ENCODE measurements at places on chromosomes 3 and 15.

DNA sequence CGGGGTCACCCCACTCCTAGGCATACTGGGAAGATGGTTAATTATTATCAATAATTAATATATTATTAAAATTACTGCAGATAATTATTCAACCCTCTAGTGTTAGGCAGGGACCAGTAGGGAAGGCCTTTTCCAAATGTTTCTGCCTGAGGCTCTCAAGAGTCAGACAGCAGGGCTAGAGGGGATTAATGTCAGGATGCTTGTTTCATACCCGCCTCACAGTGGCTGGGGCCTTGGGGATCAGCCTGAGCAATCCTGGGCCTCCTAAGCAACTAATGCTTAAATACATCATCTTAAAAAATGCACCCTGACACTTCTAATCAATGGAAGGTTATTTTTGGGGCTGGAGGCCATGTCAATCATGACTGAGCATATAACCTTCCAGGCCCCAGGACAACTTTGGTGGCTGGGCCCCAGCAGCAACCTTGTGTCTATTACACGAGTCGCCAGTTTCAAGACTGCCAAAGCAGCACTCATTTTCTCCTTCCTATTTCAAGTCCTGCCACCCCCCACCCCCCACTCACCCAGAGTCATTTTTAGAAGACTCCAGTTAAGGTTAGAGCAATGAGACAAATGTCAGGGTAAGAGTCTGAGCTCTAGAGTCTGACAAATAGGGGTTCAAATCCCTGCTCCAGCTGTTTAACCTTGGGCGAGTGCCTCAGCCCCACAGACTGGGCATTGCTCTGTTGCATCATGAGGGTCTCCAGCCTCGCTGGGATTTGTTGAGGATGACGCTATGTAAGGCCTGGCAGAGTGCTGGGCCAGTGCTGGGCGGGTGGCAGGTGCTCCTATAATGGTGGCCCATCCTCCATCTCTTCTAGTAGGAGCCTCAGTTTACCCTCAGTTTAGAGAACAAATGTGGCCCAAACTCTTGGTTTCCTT lies 6.1 kb downstream of the AMOTL2 start:
- DNase-seq: no peak

- DNase-seq: no peak
Measured at GRCh38 chr15:66228807-66229735, 24.5 kb downstream of the MEGF11 start.

- DNase-seq: no peak
Measured at GRCh38 chr3:40173227-40173721, 136.2 kb upstream of the EIF1B start.

- DNase-seq: no peak
Measured at GRCh38 chr3:41244620-41245336, 45.5 kb downstream of the CTNNB1 start.

DNA sequence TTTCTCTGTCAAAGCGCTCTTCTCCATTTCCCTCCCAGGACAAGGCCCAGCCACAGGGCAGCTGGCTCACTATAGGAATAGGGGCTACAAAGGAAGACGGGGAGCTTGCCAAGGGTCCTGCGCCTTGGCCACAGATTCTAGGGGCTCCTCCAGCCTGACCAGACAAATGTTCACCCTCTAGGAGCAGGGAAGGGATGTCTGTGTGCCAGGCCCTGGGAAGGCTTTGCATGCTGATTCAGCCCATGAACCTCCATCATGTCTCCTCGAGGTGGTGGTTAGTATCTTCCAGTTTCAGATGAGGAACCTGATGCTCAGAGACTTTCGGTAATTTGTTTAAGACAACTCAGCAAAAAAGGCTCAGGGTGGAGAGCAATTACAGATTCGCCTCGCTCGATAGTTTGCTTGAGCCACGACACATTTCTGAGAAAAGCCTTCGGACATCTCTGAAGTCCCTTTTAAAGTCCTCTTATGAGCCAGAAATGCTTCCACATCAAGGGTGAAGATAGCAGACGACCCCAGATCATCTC lies 110.0 kb downstream of the XXYLT1 start:
- DNase-seq: no peak

- no peak for DNase-seq
Measured at GRCh38 chr3:113832477-113833164, 6.0 kb upstream of the GRAMD1C start.

DNA sequence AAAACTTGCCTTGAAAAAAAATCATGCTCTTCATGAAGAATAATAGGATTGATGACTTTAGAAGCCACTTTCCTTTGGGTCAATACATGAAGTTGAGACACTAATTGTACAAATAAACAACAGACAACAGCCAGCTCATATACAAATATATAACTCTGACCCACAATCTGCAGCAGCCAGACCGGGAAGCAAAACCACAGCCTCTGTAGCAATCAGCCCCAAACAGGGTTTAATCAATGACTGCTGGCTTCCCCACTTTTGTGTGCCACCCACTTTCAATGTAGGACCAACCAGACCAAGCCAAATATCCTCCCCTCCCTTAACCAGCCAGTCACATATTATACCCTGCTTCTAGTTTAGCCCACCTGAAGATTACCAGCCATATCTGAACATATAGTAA lies 39.0 kb downstream of the IFT57 start:
- peak; percentile 13 for DNase-seq

GRCh38 chr15:75070674-75071073 lies 47.3 kb downstream of the PPCDC start:
- DNase-seq: no peak

GRCh38 chr3:172447611-172448579 lies at the start of gene GHSR:
Gene GHSR (minus strand): TSS chr3:172448456. CDS start chr3:172448413, 43 bp downstream.
- no peak for DNase-seq

GRCh38 chr15:82831894-82832600 lies 22.6 kb downstream of the WHAMM start:
- DNase-seq: no peak

DNA sequence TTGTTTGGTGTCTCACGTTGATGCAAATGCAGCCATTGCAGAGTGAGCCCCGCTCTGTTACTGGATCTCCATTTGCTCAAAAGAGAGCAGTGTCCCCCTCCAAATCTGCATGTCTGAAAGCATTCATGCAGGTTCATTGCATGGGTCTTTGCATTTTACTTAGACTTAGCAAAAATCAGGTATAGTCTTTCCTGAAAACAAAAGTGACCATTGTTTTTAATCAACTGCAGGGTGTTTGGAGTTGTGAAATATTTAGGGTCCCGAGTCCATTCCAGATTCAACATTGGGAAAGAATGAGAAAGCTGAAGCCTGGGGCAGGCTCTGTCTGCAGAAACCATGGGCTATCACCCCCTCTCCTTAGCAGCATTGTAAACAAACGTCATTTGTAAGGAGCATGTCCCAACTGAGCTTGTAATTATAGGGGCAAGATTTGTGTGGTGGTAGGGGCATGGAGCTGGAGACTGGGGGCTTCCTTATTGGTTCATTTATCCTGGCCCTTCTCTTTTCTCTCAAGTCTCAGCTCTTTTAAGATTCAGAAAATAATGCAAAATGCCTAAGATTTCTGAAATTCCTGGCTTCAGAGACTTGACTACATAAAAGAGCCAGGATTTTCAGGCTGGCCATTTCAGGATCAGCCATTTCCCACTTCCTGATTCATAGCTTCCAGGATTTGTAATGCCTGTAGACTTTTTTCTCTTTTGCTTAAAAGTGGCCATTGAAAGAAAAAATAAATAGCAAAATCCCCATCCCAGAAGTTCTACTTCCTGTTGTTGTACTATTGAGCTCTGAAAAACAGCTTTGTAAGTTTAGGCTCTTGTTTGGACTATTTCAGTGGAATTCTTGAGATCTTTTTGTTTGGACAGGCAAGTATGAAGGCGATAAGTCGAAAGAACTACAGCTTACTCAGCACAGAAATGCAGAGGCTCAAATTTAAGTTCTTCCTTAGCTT lies 23.0 kb downstream of the IGF1R start:
- DNase-seq: peak; percentile 36

DNA sequence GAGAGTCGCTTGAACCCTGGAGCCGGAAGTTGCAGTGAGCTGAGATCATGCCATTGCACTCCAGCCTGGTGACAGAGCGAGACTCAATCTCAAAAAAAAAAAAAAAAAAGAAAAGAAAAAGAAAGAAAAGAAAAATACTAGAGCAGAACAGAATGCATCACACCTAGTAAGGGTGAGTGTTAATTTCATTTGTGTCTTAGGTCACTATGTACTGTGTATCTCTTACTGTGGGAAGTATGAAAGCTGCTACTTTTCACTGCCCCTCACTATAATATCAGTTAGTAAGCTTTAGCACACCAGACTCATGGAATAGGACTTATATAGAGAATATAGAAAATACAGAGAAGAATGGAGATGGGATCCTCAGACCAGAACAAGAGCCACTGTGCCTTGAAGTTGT lies 45.9 kb upstream of the RASA2 start:
- DNase-seq: no peak

DNA sequence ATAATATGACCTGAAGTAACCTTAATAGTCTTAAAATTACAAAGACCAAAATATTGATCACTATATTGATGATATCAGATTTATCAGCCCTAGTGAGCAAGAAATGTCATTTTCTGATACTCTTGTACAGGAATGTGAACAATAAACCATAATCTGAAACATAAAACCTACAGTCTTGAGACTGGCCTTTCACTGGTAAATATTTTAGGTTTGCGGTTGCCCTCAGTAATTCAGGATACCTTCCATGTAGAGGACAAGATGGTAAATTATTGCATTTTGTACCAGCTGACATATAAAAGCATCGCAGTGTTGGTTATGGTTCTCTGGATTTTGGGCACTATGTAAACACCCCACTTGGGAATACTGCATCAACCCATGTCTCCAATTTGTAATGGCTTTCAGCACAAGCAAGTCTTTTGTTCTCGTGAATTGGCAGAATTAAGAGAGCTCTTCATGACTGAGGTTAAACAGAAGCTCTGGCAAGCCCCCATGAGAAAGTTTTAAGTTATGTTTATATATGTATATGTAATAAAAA lies 128.5 kb downstream of the LMLN start:
- DNase-seq: no peak

- DNase-seq: no peak
Measured at GRCh38 chr3:47296562-47297302, 14.0 kb downstream of the KLHL18 start.

- DNase-seq: no peak
Measured at GRCh38 chr15:60699845-60700244, 220.9 kb upstream of the ICE2 start.

All from AG08396 (cell line).